ENCODE measurements at places on chromosomes 7 and 10.
A peak's percentile ranks its signal among the peaks of the same experiment; 100 is the strongest.

DNA sequence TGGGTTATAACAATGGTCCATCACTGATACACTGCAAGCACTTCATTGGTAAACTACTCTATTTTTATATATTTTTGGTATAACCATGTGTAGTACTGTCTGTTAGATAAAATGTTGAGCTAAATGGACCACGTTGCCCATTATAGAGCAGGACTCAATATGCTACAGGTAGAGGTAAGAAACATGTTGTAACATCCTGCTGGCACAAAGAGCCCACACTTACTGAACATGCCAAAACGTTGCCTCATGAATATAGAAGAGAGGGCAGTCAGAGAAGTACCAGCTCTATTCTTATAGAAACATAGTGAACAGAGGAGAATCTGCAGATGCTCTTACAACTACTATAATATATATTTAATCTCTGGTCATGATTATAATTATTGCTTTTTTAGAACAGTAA is 18.4 kb upstream of the MET start:
- peak; percentile 80 for DNase-seq

DNA sequence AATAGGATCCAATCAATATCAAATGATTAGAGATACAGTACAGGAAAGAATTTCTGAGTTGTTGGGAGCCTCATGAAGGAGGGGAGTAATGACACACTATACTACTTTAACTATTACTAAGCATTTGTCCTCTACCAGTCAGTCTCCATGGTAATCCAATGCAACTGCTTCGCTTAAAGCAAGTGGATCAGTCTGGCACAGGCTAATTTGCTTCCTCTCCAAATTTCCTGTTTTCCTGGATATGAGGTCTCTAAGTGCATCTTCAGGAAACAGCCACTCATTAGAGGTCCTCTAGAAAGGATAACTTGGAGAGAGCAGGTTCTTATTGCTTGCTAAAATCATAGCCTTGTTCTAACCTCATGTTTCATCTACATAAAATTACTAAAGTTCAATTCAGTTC is 8.4 kb upstream of the SEPTIN7 start:
- DNase-seq, result no peak

DNA sequence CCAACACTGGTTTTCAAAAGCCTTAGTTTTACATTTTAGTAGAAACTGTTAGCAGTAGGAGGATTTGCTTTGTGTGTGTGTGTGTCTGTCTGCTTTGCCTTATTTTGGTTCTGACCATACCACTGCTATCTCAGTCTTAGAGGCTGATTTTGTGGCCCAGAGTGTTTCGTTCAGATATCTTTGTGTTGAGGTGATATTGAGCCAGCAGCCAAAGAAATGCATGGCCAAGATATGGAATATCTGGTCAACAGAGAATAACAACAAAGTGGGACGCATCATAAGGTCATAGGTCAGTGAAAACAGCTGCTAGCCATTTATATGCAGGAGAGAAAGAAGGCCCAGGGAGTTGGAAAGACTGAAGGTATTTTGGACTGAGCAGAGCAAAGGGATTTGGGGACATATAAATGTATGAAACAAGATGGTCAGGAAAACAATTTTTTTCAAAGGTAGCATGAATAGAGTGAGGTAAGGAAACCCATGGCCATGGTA is 47.7 kb downstream of the KIAA1217 start:
- DNase-seq, result no peak

DNA sequence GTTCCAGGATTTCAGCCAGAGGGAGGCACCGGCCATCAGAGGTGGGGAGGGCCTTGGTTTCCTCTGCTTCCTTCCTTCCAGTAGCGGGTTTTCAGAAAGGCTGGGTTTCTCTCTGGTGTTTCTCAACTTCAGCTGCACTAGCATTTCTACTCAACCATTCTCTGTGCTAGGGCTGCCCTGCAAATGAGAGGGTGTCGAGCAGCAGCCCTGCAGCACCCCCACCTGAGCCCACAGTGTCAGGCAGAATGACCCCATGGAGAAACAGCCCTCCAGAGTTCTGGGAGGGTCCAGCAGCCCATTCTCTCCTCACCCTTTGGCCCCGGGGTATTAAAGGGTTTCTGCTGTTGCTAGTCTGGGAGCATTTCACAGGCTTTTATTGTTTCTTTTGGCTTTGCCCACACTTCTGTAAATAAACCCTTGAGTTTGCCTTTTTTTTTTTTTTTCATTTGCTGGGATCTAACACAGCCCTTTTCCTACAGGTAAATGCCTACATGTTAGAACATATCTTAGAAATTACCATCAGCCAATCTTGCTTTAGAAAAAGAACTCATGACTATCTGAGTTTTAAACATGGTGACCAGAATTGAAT is 151.5 kb upstream of the VIPR2 start:
- no peak for DNase-seq

DNA sequence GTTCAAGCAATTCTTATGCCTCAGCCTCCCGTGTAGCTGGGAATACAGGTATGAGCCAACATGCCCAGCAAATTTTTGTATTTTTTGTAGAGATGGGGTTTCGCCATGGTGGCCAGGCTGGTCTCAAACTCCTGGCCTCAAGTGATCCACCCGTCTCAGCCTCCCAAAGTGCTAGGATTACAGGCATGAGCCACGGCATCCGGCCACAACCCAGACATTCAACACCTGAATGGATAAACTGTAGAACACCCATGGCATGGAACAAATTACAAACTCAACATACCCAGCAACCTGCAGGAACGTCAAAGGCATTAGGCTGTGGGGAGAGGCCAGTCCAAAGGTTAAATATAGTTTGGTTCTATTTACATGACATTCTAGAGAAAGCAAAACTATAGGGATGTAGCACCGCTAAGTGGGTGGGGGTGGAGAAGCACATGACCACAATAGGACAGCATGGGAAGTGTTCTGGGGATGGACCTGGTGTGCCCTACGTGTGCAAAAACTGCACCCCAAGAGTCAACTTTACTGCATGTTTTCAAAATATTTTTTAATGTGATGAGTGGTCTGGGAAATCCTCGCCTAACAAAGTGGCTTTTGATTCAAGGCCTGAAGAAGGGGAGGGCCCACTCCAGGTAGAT is 6.5 kb upstream of the PGAM2 start:
- DNase-seq, result no peak
